Left renal cortex interstitium (tissue), 4 donors: ENCODE measurements at places on chromosomes 2 and 18. TPM values are rescaled to one million over a fixed set of nuclear protein-coding genes. Genes with fewer than 3 reads are reported as not detected.

- no peak for DNase-seq
These were observed 238.5 kb downstream of the GALR1 start for GRCh38 chr18:77487951-77488740.

The DTNA gene
- polyA plus RNA-seq: 18.7 TPM

GRCh38 chr2:108884619-108885018 lies 98.0 kb downstream of the CCDC138 start:
- no peak for DNase-seq

DNA sequence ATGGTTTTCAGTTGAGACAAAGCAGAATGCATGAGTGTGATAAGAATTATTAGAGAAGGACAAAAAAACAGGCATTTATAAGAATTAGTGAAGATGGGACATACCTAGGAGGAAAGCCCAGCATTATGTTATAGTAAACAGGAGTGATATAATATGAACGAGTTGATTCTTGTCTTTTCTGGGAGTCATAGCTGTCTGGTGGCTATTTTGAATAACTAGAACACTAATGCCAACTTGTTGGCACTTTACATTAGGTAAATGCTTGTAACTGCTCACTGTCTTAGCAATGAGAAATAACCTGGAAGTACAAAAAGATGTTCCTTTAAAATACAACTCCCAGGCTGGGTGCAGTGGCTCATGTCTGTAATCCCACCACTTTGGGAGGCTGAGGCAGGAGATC lies 540.8 kb upstream of the SPHKAP start:
- no peak for DNase-seq

GRCh38 chr2:219542931-219543595 lies 546 bp downstream of the CHPF start:
- DNase-seq: no peak

- no peak for DNase-seq
These were observed 44.5 kb downstream of the PKP4 start for GRCh38 chr2:158501301-158501700.
